Activated CD4-positive, alpha-beta T cell treated with anti-CD3 and anti-CD28 coated beads for 48 hours (primary cell): ENCODE measurements at places on chromosomes 11 and 22.
A peak's percentile ranks its signal among the peaks of the same experiment; 100 is the strongest.

DNA sequence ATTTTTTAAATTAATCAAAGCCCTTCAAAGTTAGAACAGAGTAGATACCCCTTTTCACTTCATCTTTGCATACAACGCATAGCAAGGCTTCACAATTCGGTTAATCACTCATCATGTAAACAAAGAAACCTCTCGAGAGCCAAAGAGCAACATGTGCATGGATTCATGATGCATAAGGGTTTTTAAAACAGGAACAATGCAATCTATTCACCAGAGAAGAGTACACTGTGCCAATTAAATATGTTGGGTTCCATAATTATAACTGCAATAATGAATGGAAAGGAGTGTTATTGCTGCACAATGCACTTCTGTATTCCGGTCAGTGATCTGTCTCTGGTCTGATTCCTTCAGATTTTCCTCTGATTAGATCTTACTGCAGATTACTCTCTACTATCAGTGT lies 45.3 kb downstream of the CADM1 start:
- DNase-seq = no peak

- no peak for DNase-seq
These were observed 42.1 kb upstream of the SEZ6L start for GRCh38 chr22:26127126-26127525.

- DNase-seq = no peak
These were observed 196.1 kb downstream of the GRIK4 start for GRCh38 chr11:120707663-120708062.

GRCh38 chr11:44634401-44635281 lies 69.2 kb downstream of the CD82 start:
- peak; percentile 51 for DNase-seq

DNA sequence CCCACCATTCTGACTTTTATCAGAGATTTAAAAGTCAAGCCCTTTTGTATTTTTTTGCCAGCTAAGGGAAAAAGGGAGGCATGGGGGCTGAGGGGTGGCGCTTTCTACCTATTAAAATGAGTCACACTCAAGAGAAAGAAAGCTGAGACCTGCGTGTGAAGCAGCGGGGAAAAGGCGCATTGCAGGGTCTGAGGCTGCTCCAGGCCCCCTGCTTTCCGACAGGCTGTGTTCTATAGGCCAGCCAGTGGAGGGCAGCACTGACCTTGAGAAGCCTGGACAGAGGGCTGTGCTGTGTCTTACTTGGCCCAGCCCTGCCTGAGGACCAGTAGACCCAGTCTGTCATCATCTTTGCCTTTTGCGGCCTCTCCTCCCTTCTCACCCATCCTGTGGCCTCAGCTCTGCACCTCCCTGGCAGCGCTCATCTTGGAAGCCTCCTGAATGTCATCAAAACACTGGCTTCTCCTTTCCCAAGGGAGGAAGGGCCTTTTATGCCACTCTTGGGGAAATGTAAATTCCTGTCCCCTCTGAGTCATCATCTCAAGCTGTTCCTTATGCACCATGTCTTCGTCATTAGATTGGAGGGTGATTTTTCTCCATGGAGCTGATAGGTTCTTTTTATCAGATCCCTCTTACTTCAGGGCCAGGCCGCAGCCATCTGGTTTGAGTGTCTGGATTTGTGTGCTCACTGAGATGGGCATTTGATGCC lies 12.6 kb upstream of the MAPK8IP1 start:
- DNase-seq = peak; percentile 49

DNA sequence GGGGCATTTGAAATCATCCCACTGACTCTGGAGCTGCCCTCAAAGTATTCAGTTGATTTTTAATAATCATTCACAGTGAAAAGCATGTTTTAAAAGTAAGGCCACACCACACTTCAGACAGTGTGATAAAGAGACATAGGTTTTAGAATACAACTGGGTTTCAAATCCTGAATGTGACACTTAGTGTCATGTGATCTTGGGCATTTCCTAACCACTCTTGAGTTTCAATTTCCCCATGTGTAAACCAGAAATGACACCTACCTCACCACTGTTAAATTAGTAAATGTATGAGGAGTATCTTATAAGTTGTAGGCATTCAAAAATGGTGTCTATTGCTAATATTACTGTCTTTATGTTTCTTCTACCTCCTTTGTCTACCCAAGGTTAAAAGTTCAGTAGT lies 5.4 kb downstream of the TMEM123 start:
- DNase-seq = no peak

- DNase-seq = no peak
These were observed 10.9 kb downstream of the TST start for GRCh38 chr22:37008365-37008764.

GRCh38 chr22:41106122-41106968 lies 14.0 kb downstream of the EP300 start:
- DNase-seq = no peak

DNA sequence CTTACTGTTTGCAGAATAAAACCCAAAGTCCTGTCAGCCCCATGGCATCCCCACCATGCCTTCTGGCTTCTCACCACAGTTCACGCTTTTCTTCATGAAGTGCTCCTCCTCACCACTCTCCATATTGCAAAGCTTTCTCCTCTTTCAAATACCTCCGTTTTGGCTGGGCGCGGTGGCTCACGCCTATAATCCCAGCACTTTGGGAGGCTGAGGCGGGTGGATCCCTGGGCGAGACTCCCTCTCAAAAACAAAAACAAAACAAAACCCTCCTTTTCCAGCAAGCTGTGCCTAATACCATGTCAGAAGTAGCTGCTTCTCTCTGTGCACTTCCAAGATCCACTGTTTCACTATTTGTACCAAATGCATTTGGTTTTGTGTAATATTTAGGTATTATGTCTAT lies 6.7 kb downstream of the BACE1 start:
- no peak for DNase-seq

GRCh38 chr11:127461241-127462064 lies 460.9 kb upstream of the KIRREL3 start:
- no peak for DNase-seq

- no peak for DNase-seq
These were observed 475.8 kb upstream of the LRRC4C start for GRCh38 chr11:41935241-41935640.

- DNase-seq = no peak
These were observed 9.1 kb downstream of the TRPT1 start for GRCh38 chr11:64216879-64217278.

- no peak for DNase-seq
These were observed 619 bp downstream of the SART1 start for GRCh38 chr11:65962141-65962564.
